Hindlimb muscle (tissue), 1 donor: ENCODE measurements at places on chromosomes 13 and 19.
A peak's percentile ranks its signal among the peaks of the same experiment; 100 is the strongest.

GRCh38 chr13:48723168-48723567 lies 69.4 kb downstream of the CYSLTR2 start:
- no peak for DNase-seq

GRCh38 chr19:3057275-3057714 lies 5.0 kb downstream of the TLE5 start:
- DNase-seq: peak; percentile 85

DNA sequence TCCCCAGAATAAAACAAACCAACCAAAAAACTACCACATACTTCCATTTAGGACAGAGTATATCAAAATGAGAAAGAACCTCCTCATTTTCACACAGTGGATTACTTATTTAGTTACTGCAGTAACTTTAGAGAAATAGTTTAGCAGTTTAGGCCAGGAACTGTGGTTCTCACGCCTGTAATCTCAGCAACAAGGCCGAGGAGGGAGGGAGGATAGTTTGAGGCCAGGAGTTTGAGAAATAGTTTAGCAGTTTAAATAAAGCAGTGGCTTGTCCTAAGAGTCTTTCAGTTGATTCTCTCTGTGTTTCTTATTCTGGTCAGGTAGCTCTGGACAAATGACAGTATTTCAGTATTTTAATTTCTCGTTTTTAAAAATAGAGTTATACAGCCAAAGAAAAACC lies 9.4 kb downstream of the HMGB1 start:
- no peak for DNase-seq

GRCh38 chr19:50427997-50428425 lies 4.7 kb upstream of the MYBPC2 start:
- DNase-seq: peak; percentile 91

DNA sequence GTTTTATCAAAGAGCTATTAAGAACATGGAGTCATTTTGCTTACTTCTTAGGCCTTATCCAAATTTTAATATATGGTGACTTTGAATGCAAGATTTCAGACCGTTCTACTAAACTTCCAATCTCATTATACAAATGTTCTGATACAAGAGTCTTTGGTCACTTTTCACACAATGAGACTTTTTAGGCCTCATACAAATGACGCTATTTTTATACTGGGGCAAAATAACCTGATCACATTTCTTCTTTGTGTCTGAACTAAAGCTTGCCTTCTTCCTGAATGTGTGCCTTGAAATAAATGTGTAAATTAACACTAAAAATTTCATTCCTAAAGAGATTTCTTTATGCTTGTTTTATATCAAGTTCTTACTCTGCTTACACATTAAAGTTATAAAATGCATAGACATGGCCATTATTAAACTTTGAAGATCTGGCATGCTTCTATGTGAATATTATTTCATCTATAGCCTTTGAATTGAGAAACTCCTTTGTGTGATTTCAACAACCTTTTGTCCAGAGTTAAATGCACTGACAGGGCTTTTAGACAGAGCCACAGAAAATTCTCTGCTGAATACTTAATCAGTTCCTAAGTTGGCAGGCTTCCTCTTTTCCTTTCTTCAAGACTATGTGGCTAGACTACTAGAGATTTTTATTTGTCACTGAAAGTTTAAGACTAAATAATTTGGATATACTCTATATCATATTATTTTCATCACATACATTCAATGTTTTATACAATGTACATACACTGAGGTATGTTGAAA lies 86.1 kb downstream of the EDNRB start:
- peak; percentile 16 for DNase-seq

DNA sequence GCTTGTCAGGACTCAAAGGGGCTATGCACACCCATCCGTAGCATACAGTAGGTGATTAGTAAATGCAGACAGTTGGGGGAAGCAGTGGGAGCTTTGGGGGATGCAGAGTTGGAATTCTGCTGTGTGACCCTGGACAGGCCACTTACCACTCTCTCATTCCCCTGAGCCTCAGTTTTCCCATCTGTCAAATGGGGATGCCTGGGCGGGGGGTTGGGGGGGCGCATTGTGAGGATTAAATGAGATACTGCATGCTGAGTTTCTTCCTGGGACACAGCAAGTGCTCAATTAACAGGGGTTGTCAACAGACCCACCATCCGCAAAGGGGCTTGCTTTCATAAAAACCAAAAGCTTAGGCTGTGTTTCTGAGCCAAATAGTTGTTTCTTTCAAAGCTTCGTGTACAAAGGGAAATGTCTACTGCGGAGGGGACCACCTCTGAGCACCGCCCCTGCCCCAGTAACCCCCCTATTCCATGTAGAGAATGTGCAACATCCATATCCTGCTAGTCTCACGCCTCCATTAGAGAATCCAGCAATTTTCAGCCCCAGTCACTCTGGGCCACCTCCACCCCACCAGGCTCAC lies 132.4 kb downstream of the IER2 start:
- DNase-seq: no peak

DNA sequence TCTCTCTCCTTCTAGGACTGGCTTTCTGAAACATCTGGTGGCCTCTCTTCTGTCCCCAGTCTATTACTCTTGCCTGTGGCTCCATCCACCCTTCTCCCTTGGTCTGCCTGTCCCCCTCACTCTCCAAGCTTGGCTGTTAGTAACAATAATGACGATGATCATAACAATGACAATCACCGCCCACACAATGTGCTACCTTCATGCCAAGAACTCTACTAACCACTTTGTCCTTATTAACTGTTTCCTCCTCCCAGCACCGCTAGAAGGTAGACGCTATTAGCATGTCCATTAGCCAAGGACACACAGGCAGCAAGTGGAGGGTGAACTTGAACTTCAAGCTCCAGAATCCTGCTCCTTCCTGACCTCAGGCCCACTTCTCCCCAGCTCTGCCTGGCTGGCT lies 2.7 kb downstream of the GYS1 start:
- no peak for DNase-seq

GRCh38 chr13:105341256-105341655 lies 1194.2 kb downstream of the EFNB2 start:
- no peak for DNase-seq

DNA sequence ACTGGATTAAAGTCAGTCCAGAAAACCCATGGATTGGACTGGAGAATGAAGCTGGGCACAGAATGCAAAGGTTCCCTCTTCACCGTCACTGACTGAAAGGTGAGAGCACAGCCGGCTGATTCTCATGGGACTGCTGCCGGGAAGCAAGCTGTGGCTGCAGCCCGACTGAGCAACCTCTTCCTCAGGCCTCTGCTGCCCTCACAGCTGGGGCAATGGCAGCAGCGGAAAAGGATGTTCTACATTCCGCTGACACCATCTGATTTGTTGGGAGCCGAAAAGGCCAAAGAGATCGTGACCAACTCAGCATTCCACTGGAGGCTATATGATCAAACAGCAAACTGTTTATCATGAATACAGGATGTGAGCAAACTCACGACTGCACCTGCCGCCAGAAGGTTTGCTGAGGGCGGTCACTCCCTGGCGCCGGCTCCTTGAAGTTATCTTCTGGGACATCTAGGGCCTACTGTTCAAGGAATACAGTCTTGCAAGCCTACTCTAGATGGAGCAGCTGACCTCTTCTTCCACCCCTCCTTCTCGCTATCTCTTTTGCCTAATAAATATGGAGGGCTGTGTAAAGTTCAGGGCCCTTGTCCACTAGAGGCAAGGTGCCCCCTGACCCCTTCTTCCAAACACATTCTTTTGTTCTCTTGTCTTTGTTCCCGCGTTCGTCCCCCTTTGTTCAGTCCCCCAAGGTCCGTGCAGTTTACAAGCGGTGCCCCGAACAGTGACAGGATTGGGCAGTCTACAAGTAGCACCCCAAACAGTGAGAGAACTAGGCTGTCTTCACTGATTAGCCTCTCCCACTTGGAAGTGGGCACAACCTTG lies 19.6 kb upstream of the SIGLEC6 start:
- no peak for DNase-seq

DNA sequence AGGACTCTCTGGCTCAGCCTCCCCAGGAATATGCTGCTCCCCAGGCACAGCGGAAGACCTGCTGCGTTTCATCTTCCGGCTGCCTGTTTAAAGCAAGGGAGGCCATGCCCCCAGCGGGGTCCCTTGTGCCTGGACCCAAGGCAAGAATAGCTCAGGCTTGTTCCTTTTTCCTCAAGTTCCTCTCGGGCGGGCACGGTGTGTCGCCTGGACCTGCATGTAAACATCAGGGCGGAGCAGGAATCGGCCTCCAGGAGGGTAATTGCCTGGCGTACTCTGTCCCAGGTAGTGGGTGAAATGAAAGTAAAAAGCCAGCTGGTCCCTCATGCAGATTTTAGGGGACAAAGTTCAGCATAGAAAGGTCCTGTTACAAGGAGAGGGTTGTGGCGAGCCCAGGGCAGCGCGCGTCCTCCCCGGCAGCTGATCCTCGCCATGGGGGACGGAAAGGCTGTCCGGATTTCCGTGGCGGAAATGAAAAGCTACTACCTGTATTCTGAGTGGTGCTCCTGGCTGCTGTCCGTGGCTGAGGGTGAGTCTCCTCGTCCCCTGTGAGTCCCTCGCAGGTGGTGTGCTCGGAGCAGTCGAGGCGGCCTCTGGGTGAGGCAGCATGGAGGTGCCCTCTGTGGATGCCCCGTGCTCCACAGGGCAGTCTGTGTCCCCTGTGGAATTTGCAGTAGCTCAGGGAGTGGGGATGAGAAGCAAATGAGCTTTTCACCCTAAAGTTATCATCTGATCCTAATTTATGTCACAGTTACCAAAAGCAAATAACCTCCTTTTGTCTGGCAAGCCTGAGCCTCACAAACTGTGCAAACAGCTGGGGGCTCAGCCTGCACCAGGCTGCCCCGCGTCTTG lies 16.2 kb downstream of the MCF2L start:
- DNase-seq: no peak

- peak; percentile 13 for DNase-seq
Observed at GRCh38 chr19:38455031-38455430, 21.5 kb downstream of the RYR1 start.

- DNase-seq: no peak
Observed at GRCh38 chr13:112348642-112349345, 27.4 kb upstream of the SPACA7 start.

GRCh38 chr19:14187561-14187960 lies 18.4 kb downstream of the ADGRL1 start:
- DNase-seq: no peak

- DNase-seq: no peak
Observed at GRCh38 chr13:33743438-33744368, 74.2 kb upstream of the RFC3 start.

DNA sequence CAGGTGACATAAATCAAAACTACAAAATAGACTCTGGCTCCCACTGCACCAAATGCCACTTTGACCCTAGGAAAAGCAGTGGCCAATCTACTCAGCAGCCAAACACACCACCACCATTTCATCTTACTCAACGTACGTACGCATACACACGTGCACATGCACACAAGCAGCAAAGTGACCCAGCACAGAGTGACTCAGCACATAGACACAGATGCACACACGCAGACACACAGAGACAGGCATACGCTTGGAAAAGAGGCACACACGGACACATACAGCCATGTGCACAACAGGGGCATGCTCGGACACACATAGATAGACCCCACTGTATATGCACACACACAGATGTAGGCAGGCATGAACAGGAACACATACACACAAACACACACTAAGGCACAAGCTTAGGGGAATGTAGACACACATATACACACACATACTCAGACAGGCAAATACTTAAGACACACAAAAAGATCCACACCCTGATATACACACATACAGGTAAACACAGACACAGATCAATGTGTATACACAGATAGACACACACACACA lies 37.3 kb downstream of the PEPD start:
- no peak for DNase-seq

GRCh38 chr13:79385694-79386093 lies 20.4 kb downstream of the RBM26 start:
- DNase-seq: no peak

- DNase-seq: no peak
Observed at GRCh38 chr19:44992336-44993163, 8.7 kb upstream of the RELB start.

DNA sequence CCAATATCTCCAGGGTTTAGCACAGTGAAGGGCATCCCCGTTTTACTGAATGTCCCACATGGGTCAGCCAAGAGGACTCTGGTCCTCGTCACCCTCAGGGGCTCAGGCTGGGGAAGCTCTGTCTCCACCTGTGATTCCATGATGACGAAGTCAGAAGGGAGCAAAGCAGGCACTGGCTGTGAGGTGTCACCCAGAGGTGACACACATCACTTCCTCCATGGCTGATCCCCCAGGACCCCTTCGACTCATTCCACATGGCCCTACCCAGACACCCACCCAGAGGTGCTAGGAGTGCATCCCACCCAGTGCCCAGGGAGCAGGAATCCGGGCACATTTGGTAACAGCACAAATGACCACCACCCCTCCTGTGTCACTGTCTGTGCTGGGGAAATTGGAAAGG lies 145.2 kb upstream of the VSTM2B start:
- no peak for DNase-seq

DNA sequence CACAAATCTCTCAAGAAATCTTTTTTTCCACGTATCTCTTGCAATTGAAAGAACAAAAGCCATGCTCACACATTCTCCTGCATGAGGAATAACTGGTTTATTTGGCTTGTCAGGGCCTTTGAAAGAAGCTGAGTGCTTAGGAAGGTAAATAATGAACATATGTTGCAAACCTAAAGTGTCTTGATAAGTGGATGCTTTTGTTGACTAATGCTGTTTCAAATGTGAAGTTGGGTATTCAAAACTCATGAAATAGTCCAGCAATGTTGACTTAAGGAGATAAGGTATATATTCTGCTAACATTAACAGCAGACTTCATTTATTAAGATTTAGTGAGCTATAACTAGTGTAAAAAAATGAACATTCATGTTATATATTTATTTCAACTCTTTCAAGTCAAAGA lies 1792.7 kb upstream of the MIR17HG start:
- DNase-seq: no peak

- no peak for DNase-seq
Observed at GRCh38 chr13:23510979-23511735, 59.1 kb upstream of the TNFRSF19 start.

DNA sequence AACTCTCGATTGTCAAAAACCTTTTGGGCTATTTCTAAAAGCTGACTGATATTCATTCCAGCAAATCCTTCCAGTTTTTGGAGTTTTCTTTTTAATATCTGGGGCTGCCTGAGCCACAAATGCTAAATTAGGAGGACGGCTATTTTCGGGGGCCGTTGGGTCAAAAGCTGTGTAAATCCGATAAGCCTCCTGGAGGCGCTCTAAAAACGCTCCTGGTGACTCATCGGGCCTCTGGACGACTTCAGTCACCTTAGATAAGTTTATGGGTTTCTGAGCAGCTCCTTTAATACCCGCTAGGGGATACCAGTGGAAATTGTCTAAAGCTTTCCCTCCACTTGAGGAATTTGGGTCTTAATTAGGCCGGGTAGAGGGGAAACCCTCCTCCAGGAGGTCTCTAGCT lies 66.4 kb downstream of the ZNF730 start:
- no peak for DNase-seq
